DND-41 (cell line): ENCODE measurements at places on chromosomes 5 and 9.
A peak's percentile ranks its signal among the peaks of the same experiment; 100 is the strongest.

DNA sequence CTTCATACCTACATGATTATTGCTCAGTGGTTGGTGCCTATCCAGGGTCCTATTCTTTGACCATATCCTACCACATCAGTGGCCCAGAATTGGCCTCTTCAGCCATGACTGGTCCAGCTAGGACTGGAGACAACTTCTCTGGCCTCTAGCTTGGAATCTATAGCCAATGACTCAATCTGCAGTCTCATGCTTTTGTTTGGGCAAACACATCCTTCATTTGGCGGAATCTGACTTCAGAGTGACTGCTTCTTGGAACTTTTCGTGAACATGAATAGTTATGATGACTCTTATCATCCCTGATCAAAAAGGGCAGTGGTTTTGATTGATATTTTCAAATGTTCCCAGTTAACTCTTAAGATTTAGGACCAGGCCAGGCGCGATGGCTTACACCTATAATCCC lies 134.1 kb downstream of the PAPPA start:
- DNase-seq, result no peak

- DNase-seq, result no peak
Observed at GRCh38 chr5:112061666-112062065, 304.7 kb upstream of the NREP start.

GRCh38 chr5:117236941-117237340 lies 662.3 kb upstream of the SEMA6A start:
- no peak for DNase-seq

DNA sequence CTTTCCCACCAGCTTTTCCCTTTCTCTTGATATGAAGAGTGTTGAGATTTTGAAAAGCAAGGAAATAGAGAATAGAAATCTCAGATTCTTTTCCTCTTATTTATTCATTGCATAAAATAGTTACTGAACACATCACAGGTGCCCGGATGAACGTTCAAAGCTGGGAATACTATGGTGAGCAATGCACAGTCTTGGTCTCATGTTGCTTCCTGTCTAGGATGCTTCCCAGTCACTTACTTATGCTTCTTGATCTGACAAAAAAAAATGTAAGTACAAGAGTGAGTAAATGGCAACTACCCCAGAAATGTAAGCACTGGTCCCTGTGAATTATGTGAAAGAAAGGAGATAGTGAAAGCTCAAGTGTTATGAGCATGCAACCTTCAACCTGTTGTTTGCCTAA lies 153.5 kb upstream of the S1PR3 start:
- DNase-seq, result no peak

- DNase-seq, result no peak
Observed at GRCh38 chr5:172892713-172893112, 58.7 kb downstream of the ERGIC1 start.

DNA sequence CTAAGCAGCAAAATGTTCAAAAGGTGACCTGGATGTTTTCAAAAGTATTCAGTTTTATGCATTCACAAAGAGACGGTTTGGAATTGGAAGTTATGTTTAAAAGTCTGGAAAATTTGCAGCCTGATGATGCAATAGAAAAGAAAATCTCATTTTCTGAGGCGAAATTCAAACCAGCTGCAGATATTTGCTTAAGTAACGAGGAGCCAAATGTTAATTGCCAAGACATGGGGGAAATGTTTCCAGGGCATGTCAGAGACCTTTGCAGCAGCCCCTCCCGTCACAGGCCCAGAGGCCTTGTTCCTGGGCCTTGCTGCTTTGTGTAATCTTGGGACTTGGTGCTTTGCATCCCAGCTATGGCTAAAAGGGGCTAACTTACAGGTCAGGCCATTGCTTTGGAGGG lies 228.2 kb downstream of the MAN2A1 start:
- no peak for DNase-seq

GRCh38 chr9:137482094-137482781 lies 23.1 kb upstream of the NSMF start:
- no peak for DNase-seq

DNA sequence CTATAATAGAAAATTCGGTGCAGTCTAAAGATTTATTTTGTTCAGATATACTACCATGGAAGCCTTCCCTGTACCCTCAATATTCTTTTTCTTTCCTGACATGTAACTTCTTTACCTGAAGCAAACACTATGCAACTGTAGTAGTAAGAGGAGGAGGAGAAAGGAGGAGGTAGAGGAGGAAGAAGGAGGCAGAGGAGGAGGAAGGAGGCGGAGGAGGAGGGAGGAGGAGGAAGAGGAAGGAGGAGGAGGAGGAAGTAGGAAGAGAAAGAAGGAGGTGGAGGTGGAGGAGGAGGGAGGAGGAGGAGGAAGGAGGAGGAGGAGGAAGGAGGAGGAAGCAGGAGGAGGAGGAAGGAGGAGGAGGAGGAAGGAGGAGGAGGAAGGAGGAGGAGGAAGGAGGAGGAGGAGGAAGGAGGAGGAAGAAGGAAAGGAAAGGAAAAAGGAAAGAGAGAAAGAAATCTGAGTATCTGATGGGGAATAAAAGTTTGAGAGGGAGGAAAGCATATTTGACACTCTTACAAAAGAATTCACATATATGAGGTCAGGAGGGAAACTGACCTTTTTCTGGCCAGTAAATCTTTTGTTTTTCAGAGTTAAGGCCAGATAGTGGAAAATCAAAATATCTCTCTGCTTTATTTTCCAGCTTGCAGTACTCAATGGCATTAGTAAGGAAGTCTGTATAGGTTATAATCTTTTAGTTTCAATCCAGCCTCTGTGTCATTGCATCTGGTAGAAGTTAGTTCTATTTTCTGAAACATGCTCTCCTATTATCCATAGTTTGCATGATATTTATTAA lies 114.5 kb upstream of the LPAR1 start:
- DNase-seq, result no peak

DNA sequence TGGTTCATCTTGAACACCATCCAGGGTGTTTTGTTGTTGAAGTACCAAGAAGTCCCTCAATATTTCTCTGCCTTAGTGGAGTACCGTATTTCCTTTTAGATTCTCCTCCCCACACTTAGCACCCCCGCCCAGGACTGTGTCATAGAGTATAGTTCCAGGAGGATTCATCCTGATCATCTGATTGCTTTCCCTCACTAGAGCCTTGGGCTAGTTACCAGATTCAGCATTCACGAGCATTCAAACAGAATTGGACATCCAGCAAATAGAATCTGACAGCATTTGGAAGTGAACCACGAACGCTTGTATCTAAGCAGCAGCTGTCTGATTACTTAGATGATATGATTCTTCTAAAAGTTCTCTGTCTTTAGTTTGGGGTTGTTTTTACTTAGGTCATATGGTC lies 248.1 kb upstream of the TAS2R1 start:
- DNase-seq, result no peak

DNA sequence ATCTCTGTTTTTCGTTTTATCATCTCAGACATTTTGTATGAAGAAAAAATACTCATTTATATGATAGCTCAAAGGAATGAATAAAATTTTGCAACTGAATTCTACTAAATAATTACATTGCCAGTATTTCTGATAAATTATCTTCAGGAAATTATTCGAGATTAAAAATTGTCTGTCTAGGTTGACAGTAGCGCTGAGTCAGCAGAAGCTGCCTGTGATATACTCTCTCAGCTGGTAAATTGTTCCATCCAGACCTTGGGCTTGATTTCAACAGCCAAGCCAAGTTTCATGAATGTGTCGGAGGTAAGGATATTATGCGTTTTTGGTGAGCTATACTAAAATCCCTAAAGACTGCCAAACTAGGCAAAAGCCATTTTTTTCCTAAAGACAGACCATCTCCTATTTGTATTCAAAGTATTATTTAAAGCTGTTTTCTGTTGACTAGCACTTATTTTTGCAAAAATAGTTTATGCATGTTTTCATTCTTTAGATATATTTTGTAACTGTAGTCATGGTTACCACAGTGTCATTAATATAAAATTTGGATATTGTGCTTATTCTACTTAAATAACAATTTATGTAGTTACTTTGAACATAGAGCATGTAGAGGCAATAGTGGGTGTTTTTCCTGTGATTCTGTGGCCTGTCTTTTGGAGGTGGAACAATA lies 17.4 kb downstream of the LECT2 start:
- no peak for DNase-seq

DNA sequence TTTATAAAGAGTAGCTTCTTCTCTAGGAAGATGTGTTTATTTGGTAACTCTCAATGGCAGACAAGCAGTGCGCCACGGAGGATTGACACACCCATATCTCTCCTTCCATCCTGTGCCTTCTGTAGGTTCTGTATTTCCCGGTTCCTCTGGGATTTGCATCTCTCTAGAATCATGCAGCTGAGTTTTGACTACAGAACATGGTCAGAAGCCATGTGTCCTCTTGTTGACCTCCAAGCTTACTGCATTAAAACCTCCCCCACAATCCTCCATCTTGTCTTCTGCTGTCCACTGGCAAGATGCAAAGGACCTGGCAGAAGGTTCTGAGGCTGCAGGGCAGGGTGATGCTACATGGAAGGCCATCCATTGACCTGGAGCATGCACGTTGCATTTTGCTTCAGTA lies 482.0 kb downstream of the DMRT2 start:
- no peak for DNase-seq

- peak; percentile 48 for DNase-seq
Observed at GRCh38 chr9:94656200-94656599, 16.9 kb upstream of the FBP1 start.

- no peak for DNase-seq
Observed at GRCh38 chr5:154373326-154373725, 72.5 kb upstream of the SAP30L start.

GRCh38 chr9:86526021-86526420 lies 171.8 kb upstream of the TUT7 start:
- DNase-seq, result no peak

- DNase-seq, result no peak
Observed at GRCh38 chr5:112276991-112277390, 142.1 kb downstream of the EPB41L4A start.

GRCh38 chr5:150540615-150541396 lies 32.9 kb downstream of the NDST1 start:
- DNase-seq, result no peak

DNA sequence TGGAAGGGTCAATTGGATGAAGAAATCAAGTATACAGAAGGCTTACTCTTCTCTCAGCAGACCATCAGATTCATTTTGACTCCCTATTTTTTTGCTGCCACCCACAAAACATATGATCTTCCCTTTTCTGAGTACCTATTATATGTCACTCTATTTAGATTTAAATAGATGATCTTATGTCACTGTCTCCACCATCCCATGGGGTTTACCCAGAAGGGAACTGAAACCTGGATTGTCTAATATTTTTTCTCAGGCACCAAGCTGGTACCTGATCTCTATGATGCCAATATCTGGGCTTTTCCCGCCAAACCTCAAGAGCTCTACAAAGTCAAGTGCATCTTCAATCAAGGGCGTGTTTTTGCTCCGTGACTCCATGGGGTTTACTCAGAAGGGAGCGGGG lies 118.7 kb downstream of the GAS1 start:
- no peak for DNase-seq

DNA sequence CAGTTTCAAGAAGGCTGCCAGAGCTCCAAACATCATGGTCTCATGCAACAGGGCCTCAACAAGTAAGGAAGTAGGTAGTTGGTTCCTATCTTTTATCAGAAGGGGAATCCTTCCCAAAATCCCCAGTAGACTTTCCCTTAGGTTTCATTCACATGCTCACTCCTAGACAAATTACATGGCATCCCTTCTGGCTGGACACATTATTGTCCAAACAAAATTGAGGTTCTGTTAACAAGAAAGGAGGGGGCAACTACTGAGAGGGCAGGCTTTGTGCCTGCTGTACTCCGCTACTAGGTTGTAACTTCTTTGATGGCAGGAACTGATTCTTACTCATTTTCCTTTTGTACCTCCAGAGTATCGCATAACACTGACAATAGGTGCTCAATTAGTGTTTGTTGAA lies 56.0 kb upstream of the OSMR start:
- DNase-seq, result no peak

GRCh38 chr5:124527220-124527991 lies 219.0 kb downstream of the ZNF608 start:
- DNase-seq, result no peak

GRCh38 chr9:36258996-36259533 lies 817 bp upstream of the GNE start:
- DNase-seq, result no peak

DNA sequence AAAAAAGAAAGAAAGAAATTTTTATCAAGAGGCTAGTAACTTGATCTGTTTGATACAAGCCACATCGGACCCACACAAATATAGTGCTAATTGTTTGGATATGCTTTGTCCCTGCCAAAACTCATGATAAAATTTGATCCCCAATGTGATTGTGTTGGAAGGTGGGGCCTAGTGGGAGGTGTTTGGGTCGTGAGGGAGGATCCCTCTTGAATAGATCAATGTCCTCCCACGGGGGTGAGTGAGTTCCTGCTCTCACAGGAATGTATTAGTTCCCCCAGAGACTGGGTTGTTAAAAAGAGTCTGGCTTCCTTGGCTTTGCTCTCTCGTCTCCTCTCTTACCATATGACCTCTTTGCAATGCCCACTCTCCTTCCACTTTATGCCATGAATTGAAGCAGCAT lies 80.6 kb upstream of the CPLX2 start:
- DNase-seq, result no peak

DNA sequence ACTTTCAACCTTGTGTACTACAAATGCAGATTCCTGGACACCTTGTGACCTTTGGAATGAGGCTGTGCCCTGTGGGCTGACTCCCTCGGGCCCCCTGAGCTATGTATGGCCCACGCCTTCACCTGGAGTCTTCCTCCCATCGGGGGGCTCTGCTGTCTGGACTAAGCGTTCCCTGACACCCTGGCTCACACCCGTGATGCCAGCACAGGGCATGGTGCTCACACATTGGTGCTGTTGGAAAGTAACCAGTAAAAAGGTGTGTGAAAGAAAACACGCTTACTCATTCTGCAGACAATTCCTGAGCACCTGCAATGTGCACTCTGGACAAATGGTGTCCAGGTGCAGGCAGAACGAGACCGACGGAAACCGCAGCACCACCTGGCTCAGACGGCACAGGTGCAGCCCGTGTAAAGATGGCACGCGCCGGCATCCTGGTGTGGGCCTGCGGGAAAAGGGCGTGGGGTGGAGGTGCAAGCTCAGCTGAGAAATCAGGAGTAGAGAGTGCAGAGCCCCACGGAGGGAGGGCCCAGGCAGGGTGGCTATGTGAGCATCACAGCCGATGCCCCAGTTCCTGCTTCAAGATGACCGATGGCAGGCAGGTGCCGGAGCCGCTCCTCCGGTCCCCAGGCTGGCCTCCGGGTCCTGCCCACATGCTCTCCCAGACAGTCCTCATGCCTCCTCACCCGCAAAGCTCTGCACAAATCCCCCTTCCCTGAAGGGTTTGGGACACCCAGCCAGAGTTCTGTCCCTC lies 11.0 kb downstream of the LPCAT1 start:
- DNase-seq, result peak; percentile 3

DNA sequence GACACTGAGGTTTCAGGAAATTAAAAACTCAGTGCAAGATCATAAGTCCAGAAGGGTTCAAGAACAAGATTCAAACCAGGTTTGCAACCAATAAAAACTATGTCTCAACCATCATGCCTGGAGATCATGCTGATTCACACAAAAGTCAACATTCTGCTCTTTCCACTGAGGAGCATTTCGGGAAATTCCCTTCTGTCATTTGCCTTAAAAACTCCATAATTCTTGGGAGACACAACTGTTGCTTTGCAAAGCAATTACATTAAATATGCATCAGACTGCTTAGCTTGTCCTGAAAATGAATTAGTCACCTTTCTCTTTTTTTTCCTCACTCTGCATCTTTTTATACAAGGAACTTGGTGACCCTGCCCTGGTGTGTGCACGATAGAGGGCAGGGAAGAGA lies 275.9 kb upstream of the ZNF462 start:
- no peak for DNase-seq
